PC-9 (cell line): ENCODE measurements at places on chromosomes 11 and 22. TPM values are rescaled to one million over a fixed set of nuclear protein-coding genes. Genes with fewer than 3 reads are reported as not detected.

TBX10 gene
- not detected in 2 replicates for total RNA-seq

ST14 gene
- 139 and 141 TPM in 2 replicates for total RNA-seq

OR10D3 gene
- total RNA-seq, result not detected in 2 replicates

CBLIF gene
- not detected in 2 replicates for total RNA-seq

PHOX2A gene
- total RNA-seq, result not detected in 2 replicates

KDM4D gene
- total RNA-seq, result 0.85 and 1.1 TPM in 2 replicates

PIM3 gene
- 67.0 and 84.8 TPM in 2 replicates for total RNA-seq

CCDC86 gene
- 34.8 and 35.6 TPM in 2 replicates for total RNA-seq

SPDYC gene
- not detected in 2 replicates for total RNA-seq

SNU13 gene
- total RNA-seq, result 197 and 229 TPM in 2 replicates

RASGRP2 gene
- total RNA-seq, result 1.0 and 2.1 TPM in 2 replicates

SYCE3 gene
- not detected in 2 replicates for total RNA-seq

CELSR1 gene
- total RNA-seq, result 37.6 and 55.4 TPM in 2 replicates

BRSK2 gene
- 2.7 and 2.9 TPM in 2 replicates for total RNA-seq

CHRNA10 gene
- total RNA-seq, result 1.2 and 1.9 TPM in 2 replicates

APOL2 gene
- total RNA-seq, result 19.9 and 27.4 TPM in 2 replicates

TMPRSS5 gene
- 0.33 and 0.83 TPM in 2 replicates for total RNA-seq

APOL3 gene
- total RNA-seq, result 15.2 and 19.3 TPM in 2 replicates

NXPE1 gene
- total RNA-seq, result not detected in 2 replicates

BATF2 gene
- total RNA-seq, result 0.46 and 1.2 TPM in 2 replicates

RAG1 gene
- 0.31 and 0.63 TPM in 2 replicates for total RNA-seq
